Effector memory CD4-positive, alpha-beta T cell (primary cell): ENCODE measurements at places on chromosomes 7 and 10.

DNA sequence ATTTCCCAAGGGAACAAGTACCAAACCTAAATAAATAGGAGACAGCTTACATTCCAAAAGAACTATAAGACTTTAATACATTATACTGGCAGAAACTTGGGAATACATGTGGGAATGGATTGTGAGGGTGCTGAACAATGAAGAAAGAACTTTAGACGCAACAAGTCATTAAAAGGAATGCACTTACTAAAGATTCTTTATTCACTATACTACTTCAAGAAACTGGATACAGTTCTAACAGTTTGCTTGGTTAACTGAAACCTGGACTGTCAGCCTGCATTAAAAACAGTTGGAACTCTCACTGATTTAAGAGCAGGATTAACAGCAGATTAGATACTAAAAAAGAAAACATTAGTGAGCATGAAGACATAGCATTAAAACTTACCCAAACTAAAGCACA, 12.0 kb downstream of the CACUL1 start:
- no peak for DNase-seq

GRCh38 chr7:46763344-46763743, 818.6 kb downstream of the TNS3 start:
- DNase-seq = no peak

- no peak for DNase-seq
These were observed 22.2 kb downstream of the MRC1 start for GRCh38 chr10:17831341-17831740.

DNA sequence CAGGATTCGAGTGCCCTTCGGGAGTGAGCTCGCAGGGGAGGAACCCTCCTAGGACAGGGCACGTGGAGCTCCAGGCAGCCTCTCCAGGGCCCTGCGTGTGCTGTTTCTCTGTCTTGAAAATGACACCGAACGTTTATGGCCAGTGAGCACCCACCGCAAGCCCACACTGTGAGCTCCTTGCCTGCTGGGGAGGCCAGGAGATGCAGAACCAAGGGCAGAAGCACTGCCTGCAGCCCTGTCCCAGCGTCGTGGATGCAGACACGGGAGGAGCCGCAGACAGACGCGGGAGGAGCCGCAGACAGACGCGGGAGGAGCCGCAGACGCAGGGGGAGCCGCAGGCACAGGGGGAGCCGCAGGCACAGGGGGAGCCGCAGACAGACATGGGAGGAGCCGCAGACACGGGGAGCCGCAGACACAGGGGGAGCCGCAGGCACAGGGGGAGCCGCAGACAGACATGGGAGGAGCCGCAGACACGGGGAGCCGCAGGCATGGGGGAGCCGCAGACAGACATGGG, 314.4 kb downstream of the PTPRN2 start:
- DNase-seq = no peak
